Activated B cell treated with CpG ODN at 0.5 μM for 24 hours (primary cell): ENCODE measurements at places on chromosomes 4 and X.

DNA sequence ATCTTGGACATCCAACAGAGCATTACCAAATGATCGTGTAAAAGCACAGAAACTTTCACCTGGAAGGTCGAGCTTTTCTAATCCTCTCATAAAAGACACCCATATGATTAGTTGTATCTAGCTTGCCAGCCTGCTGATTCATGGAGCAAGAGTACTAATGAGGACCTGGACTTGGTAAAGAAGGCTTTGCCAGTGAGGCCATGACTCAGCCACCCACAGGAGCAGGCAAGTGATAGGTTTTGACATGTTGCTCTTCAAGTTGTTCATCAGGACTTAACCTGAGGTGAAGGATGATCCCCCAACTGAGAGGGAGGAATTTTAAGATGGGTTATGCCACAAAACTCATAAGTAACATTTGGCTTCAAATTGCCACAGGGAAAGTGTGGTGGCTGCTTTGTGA lies 24.7 kb upstream of the EPGN start:
- H3K4me1 ChIP-seq = no peaks in the 10 kb centered on the region
- H3K27ac ChIP-seq = no peak overlapping the region
- no peaks in the 10 kb centered on the region for H3K27me3 ChIP-seq
- no peak for DNase-seq
- H3K4me3 ChIP-seq = no peak overlapping the region

DNA sequence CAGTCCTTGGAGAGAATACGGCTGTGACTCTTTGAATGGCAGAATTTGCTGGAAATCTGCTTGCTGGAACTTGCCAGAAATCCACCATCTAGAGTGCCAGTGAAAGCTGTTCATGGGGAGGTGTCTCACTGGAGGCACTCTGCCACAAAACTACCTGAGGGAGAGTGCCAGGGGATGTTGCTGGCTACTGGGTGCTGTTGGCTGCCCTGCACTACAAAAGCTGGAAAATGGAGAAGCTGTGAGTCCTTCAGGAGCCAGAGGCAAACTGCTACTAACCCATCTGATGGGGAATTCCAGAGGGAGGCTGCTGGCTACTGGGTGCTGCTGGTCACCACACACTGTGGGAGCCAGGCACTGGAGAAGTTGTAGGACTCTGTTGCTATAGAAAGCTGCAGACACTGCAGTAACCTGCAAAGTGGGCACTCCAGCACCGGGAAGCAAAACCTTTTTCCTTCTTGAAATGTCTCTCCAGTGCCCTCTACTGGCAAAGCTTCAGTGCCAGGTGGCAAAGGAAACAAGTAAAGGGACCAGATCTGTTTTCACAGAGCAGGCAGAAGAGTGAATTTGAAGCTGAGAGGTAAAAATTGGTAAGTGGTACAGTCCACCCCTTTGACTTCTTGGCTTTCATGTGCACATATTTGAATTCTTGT lies 47.8 kb upstream of the HSD17B10 start:
- H3K4me1 ChIP-seq = peaks cover 2% of the 10 kb centered on the region
- H3K27ac ChIP-seq = no peak overlapping the region
- H3K27me3 ChIP-seq = no peaks in the 10 kb centered on the region
- no peaks in the 10 kb centered on the region for H3K36me3 ChIP-seq
- H3K4me3 ChIP-seq = no peak overlapping the region

DNA sequence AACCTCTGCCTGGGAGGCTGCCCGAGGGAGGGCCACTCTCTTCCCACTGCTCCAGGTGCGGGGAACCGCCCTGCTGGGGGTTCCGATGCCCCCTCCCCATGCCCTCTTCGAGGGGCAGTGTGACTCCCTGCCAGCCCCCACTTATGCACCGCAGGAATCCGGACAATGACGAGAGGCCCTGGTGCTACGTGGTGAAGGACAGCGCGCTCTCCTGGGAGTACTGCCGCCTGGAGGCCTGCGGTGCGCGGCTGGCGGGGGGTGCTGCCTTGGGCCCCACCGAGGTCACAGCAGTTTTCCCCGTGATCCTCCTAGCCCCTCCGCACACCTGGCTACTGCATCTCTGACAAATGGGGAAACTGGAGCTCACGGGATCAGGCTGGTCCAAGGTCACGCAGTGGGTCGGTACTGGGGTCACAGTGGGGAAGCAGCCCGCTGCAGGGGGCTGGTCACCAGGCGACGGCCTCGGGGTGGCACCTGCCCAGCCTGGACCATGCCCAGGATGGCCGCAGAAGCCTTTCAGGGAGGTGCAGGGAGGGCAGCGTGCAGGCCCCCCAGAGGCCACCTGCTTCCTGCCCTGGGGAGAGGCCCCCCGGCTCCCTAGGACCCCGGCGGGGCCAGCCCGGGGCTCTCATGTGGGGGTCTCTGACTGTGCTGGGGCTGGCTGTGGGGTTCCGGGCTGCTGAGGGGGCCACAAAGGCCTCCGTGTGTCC lies 3.5 kb downstream of the HGFAC start:
- H3K36me3 ChIP-seq = no peaks in the 10 kb centered on the region
- no peaks in the 10 kb centered on the region for H3K27me3 ChIP-seq
- DNase-seq = no peak
- H3K4me3 ChIP-seq = no peak overlapping the region

GRCh38 chr4:35918491-35918977 lies 325.8 kb downstream of the ARAP2 start:
- no peaks in the 10 kb centered on the region for H3K27me3 ChIP-seq
- DNase-seq = no peak
- no peak overlapping the region for H3K4me3 ChIP-seq
- H3K27ac ChIP-seq = no peak overlapping the region
- H3K4me1 ChIP-seq = no peaks in the 10 kb centered on the region

GRCh38 chr4:48649505-48649904 lies 130.6 kb downstream of the FRYL start:
- no peak for DNase-seq
- no peaks in the 10 kb centered on the region for H3K27me3 ChIP-seq
- H3K4me3 ChIP-seq = no peak overlapping the region
- H3K27ac ChIP-seq = no peak overlapping the region
- H3K4me1 ChIP-seq = peaks cover 4% of the 10 kb centered on the region

DNA sequence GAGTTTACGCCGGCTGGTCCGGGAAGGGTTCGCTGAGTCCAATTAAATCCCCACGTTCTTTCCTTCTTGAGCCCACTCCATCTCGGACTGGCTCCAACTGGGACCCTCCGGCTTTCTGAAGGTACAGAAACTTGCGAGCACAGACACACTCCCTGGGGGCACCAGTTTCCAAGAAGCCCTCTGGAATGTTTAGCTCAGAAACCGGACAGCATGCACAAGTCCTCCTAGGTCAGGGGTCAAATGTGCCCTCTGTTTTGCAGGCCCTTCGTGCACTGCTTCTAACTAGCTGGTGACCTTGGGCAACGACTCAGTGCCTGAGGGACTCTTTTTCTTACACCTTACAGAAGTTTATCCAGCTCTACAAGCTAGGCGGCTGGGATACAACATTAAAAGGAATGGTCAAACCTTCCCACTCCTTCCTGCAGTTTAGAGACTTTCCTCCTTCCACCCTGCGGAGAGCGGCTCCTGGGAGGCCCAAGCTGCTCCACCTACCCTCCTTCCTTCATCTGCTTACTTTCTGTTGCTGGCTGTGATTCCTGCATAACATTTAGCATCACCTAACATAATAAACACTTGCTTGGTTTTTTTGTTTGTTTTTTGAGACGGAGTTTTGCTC lies 275.5 kb downstream of the BCOR start:
- H3K4me1 ChIP-seq = peaks cover 12% of the 10 kb centered on the region
- H3K4me3 ChIP-seq = no peak overlapping the region
- no peak for DNase-seq
- H3K27ac ChIP-seq = no peak overlapping the region
- peaks cover 32% of the 10 kb centered on the region for H3K27me3 ChIP-seq
